Right ventricle myocardium superior (tissue), 1 donor: ENCODE measurements at places on chromosomes 2 and 18. TPM values are rescaled to one million over a fixed set of nuclear protein-coding genes. Genes with fewer than 3 reads are reported as not detected.

DNA sequence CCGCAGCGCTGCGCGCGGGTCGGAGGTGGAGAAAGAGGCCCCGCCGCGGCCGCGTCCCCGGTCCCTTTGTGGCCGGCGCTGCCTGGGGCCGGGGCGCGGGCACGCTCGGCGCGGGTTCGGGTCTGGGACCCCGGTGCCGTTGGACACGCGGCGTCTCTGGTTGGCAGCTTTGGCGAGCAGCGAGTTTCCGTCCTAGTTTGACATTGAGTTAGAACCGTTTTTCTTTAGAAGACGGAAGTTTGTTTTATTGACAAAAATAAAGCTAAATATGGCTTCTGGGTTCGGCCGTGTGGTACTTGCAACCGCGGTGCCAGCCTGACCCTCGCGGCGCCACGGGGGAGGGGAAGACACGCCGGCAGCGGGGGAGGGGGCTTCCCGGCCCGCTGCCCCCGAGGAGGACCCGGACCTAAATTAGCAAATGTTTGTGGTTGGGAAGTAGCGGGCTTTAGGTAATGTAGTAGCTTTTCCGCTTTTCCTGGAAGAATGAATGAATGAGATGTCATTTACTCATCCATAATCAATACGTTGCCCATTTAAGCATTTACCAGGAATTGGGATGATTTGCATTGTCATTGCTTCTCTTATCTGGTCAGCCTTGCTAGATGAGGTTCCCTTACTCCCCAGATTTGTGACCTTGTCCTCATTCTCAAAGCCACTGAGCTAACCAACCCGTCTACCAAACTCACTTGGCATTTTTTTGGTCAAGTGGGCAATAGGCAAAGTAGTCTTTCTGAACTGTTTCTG, 530 bp downstream of the GALNT1 start:
- peak; percentile 63 for DNase-seq

DNA sequence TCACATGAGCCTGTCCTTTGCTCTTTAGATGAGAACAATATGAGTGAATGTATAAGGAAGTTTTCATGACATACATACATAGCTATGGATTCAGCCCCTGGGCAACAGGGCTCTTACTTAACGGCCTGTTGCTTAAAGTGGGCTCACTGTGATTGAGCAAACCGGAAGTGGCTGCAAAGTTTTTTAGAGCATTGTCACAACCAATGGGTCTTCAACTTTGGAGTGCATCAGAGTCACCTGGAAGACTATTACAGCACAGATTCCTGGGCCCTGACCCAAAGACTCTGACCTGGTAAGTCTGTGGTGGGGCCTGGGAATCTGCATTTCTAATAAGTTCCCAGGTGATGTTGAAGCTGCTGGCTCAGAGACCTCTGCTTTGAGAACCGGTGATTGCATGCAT, 106.3 kb upstream of the SEC11C start:
- DNase-seq = no peak

DNA sequence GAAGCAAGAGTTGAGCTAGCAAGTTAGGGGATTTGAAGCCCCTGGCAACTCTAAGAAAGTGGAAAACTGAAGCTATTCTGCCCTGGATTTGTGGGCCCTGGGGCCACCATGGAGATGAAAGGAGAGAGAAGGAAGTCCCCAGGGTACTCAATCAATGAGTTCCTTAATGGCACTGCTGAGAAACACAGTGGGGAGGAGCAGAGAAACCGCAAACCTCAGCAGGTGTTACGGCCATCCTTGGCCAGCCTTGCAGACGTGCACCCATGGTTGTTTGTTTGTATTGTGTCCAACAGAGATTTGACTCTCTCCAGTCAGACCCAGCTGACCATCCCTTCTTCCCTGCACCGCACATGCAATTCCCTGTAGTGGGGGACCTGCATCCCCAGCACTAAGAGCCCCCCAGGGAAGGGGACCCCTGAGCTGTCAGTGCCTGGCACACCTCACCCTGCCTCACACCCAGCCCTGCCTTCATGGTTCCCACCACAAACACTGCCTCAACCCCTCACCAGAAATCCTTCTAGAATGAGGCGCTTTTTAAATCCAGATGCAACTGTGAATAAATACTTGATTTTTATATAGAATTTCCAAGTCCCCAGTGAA, 255.3 kb downstream of the SH3BP4 start:
- DNase-seq = no peak

FARP2 gene
- 14.0 TPM for total RNA-seq

NMUR1 gene
- total RNA-seq = 0.22 TPM

- DNase-seq = no peak
Measured at GRCh38 chr2:227570615-227571014, 28.1 kb upstream of the SCYGR2 start.

GRCh38 chr2:77147153-77147552, 375.0 kb downstream of the LRRTM4 start:
- DNase-seq = no peak

DNA sequence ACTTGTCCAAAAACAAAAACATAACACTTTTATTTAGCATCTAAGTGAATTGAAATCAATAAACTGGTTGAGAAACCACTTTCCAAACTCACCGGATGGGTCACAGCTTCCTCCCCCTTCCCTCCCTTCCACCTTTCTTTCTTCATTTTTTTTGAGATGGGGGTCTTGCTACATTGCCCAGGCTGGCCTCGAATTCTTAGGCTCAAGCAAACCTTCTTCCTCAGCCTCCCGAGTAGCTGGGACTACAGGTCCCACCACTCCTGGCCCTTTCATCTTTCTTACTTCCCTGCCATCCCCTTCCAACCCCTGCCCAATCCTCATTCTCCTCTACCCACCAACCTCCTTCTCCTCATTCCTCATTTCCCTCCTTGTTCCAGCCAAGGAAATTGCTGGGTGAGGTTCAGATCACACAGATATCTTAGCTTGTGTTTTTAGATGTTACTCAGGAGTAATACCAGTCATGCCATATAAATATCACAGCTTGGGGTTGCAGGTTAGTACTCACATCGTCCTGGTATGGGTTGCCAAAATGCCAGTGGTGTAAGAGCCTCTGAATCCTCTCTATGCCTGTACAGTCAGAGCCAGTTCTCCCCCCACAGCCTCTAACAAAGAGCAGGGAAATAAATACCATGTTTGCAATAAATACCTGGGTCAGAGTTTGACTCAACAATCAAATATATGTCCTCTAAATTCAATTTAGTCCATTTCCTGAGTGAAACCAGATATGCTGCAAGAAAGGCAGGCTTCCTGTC, 132.7 kb upstream of the NDUFV2 start:
- DNase-seq = no peak

DNA sequence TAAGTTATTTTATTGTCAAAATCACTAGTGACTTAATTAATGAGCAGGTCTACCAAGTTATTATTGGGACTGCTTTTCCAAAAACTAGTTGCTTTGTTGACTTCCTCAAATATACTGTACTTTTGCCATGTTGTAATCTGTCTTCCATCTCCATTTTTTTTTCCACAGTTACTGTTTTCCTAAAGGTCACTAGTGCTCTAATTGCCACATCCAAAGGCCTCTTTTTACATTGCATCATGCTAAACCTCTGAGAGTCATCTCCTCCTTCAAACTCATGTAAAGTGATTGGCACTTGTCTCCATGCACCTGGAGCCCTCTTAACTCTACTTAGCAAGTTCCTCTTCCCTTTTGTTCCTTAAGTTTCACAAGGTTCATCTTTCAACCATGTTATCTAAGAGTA, 11.8 kb downstream of the PMAIP1 start:
- no peak for DNase-seq
